ENCODE measurements at places on chromosomes 3 and 15. TPM values are rescaled to one million over a fixed set of nuclear protein-coding genes. Genes with fewer than 3 reads are reported as not detected.

GRCh38 chr3:117691526-117691925 is 981.9 kb downstream of the TUSC7 start:
- no peaks in the 10 kb centered on the region for H3K27me3 ChIP-seq
- H3K4me3 ChIP-seq: no peak overlapping the region
- no peak for DNase-seq
- no peaks in the 10 kb centered on the region for H3K36me3 ChIP-seq
- H3K4me1 ChIP-seq: no peaks in the 10 kb centered on the region

GRCh38 chr15:32918547-32918946 is 200.7 kb downstream of the GREM1 start:
- H3K27ac ChIP-seq: no peak overlapping the region
- DNase-seq: no peak
- H3K36me3 ChIP-seq: no peaks in the 10 kb centered on the region
- no peaks in the 10 kb centered on the region for H3K4me1 ChIP-seq

FBXO40 gene
- 0.18 TPM for total RNA-seq

MOBP gene
- total RNA-seq: not detected

- H3K36me3 ChIP-seq: no peaks in the 10 kb centered on the region
- H3K27me3 ChIP-seq: no peaks in the 10 kb centered on the region
- H3K4me1 ChIP-seq: no peaks in the 10 kb centered on the region
Observed at GRCh38 chr15:33710748-33711147, 257.5 kb upstream of the CHRM5 start.

GRCh38 chr3:122269045-122269444 is 56.0 kb upstream of the CSTA start:
- no peaks in the 10 kb centered on the region for H3K4me1 ChIP-seq
- no peaks in the 10 kb centered on the region for H3K36me3 ChIP-seq
- DNase-seq: no peak

DNA sequence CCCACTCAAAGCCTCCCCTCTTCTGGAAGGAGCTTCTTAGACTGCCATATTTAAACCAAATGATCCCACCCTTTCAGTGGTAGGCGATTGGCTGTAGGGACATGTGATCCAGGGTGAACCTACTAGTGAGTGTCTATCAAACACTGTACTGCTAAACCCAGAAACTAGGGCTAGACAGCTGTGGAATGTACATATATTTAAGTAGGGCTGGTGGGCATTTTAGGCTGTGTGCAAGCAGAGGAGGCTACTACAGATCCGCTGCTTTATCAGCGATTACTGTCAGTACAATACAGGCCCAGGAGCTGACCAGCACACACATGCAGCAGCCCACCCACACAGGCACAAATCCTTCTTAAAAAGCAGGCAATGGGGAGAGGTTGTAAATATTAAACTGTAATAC is 15.4 kb upstream of the LARP6 start:
- no peak overlapping the region for H3K4me3 ChIP-seq
- no peaks in the 10 kb centered on the region for H3K36me3 ChIP-seq
- no peaks in the 10 kb centered on the region for H3K27me3 ChIP-seq
- DNase-seq: no peak

GRCh38 chr15:44802336-44802735 is 66.0 kb downstream of the TRIM69 start:
- DNase-seq: no peak
- no peak overlapping the region for H3K27ac ChIP-seq
- H3K4me3 ChIP-seq: no peak overlapping the region
- H3K4me1 ChIP-seq: no peaks in the 10 kb centered on the region

DNA sequence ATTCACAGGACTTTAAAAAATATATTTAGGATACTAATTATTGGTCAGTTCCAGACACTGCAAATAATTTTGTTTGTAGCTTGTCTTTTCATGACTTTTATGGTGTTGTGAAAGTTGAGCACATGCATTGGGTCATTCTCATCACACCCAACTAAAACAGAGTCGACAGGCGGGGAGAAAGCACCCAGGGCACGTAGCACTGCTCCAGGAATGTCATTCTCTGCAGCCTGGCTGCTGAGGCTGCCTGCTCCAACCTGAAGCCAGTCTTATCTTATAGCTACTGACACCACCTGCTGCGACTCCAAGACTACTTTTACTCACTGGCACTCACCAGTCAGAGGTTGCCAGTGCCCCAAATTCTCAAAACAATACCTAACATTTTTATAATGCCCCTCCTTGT is 56.9 kb downstream of the ACAD9 start:
- H3K4me1 ChIP-seq: no peaks in the 10 kb centered on the region
- H3K27me3 ChIP-seq: no peaks in the 10 kb centered on the region
- H3K36me3 ChIP-seq: no peaks in the 10 kb centered on the region
- no peak overlapping the region for H3K4me3 ChIP-seq

DNA sequence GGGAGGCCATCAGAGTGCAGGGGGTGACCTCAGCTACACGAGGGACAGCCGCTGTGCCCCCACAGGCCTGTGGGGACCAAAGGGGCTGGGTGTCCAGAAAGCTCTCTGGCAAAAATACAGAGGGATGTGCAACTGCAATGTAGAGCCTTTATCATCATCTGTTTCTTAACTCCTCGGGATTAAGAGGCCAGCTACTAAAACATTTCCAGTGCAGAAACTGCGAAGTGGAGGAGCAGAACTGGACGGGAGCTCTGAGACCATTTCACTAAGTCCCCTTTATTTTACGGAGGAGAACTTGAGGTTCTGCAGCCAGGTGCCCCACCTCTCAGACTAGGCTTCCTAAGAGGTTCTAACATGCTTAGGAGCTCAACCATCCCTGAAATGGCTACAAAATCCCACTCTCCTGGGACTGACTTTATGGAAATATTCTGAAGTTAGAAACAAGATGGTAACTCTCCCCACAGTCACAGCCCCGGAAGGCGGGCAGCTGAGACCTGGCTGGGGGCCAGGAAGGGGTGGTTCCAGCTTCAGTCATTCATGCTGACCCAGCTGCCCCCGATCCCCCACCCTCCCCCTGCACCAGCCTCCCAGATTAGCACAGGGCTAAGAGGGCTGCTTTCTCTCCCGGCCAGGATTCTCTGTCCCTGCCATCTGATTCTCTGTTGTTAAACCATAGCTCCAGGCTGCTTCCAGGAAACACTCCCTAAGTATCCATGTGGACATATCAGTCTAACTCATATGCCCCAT is 40.3 kb downstream of the UMPS start:
- H3K27ac ChIP-seq: no peak overlapping the region
- H3K4me1 ChIP-seq: no peaks in the 10 kb centered on the region
- no peaks in the 10 kb centered on the region for H3K27me3 ChIP-seq
- no peak overlapping the region for H3K4me3 ChIP-seq
- no peaks in the 10 kb centered on the region for H3K36me3 ChIP-seq
- DNase-seq: no peak

PSTPIP1 gene
- 2.1 TPM for total RNA-seq

GRCh38 chr15:48541341-48542278 is 103.9 kb downstream of the FBN1 start:
- H3K4me1 ChIP-seq: no peaks in the 10 kb centered on the region
- no peak overlapping the region for H3K27ac ChIP-seq
- H3K27me3 ChIP-seq: no peaks in the 10 kb centered on the region
- no peak overlapping the region for H3K4me3 ChIP-seq

- H3K4me3 ChIP-seq: no peak overlapping the region
- H3K4me1 ChIP-seq: no peaks in the 10 kb centered on the region
- no peaks in the 10 kb centered on the region for H3K27me3 ChIP-seq
- H3K27ac ChIP-seq: no peak overlapping the region
- peak; percentile 6 for DNase-seq
- H3K36me3 ChIP-seq: no peaks in the 10 kb centered on the region
Observed at GRCh38 chr3:33636125-33636850, 81.8 kb downstream of the CLASP2 start.

PLA2G4D gene
- total RNA-seq: 1.5 TPM

- no peak for DNase-seq
- H3K27ac ChIP-seq: no peak overlapping the region
- H3K27me3 ChIP-seq: no peaks in the 10 kb centered on the region
- H3K4me3 ChIP-seq: no peak overlapping the region
Observed at GRCh38 chr3:16432714-16433113, 80.8 kb downstream of the RFTN1 start.

CNTN4 gene
- total RNA-seq: 1.5 TPM

CCR2 gene
- total RNA-seq: 1.0 TPM

- H3K4me1 ChIP-seq: no peaks in the 10 kb centered on the region
- no peaks in the 10 kb centered on the region for H3K27me3 ChIP-seq
- H3K36me3 ChIP-seq: no peaks in the 10 kb centered on the region
- H3K27ac ChIP-seq: no peak overlapping the region
Observed at GRCh38 chr15:94576889-94577533, 345.6 kb downstream of the MCTP2 start.

DNA sequence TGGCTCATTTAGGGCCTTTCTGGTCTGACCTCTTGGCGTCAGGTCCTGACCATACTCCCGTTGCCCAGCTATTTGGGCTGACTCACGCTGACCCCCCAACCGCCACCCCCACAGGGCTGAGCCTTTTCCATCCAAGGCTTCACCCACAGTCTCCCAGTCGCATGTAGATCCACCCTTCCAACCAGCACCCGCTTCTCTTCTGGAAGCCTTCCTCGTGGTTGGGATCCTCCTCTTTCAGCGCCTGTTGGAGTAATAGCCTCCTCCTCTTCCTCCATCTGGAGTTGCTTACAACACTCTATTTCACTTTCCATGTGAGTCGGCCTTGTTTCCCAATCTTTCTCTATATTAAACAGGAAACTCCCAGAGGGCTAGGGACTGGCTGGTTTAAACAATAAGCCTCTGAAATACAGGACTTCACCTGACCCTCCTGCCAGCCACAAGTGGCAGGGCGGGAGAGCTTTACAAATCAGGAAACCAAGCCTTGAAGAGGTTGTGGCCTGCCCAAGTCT is 2.1 kb upstream of the ALAS1 start:
- H3K27me3 ChIP-seq: no peaks in the 10 kb centered on the region
- peaks cover 7% of the 10 kb centered on the region for H3K4me1 ChIP-seq
- H3K27ac ChIP-seq: no peak overlapping the region
- no peak overlapping the region for H3K4me3 ChIP-seq
- DNase-seq: no peak
- H3K36me3 ChIP-seq: no peaks in the 10 kb centered on the region

DNA sequence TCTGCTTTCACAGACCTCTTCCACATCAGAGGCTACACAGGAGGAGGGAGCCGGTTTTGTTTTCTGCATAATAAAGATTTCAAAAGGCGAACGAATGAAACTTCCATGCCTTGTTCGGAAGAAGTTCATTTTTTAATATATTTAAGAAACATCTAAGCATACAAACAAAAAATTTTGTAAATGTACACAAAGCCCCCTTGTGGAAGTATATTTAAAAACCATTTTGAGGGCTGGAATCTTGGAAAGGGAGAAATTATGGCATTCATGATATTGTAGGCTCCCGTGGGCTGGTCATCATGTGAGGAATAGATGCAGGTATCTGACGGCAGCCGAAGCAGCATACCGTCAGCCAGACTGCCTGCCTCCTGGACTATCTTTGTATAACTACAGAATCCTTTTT is 90.4 kb downstream of the MECOM start:
- no peaks in the 10 kb centered on the region for H3K36me3 ChIP-seq
- H3K4me1 ChIP-seq: no peaks in the 10 kb centered on the region
- H3K27ac ChIP-seq: no peak overlapping the region

GRCh38 chr3:152196782-152197181 is 71.9 kb upstream of the MBNL1 start:
- H3K27ac ChIP-seq: no peak overlapping the region
- no peaks in the 10 kb centered on the region for H3K36me3 ChIP-seq
- no peak overlapping the region for H3K4me3 ChIP-seq
- no peak for DNase-seq
- H3K4me1 ChIP-seq: no peaks in the 10 kb centered on the region
- no peaks in the 10 kb centered on the region for H3K27me3 ChIP-seq

SLC9C1 gene
- total RNA-seq: not detected

GRCh38 chr3:110925798-110926197 is 145.8 kb upstream of the NECTIN3 start:
- no peaks in the 10 kb centered on the region for H3K4me1 ChIP-seq
- H3K27ac ChIP-seq: no peak overlapping the region

- H3K27me3 ChIP-seq: no peaks in the 10 kb centered on the region
- peak within 1 kb of the TSS; percentile 55 for H3K27ac ChIP-seq
- peak; percentile 20 for DNase-seq
- H3K4me1 ChIP-seq: no peaks in the 10 kb centered on the region
Observed at GRCh38 chr3:136818769-136819391, at the start of gene SLC35G2. SLC35G2 (plus strand) TSS chr3:136819126; CDS start chr3:136854461, 35,335 bp downstream.

- no peak for DNase-seq
- H3K4me3 ChIP-seq: no peak overlapping the region
- no peaks in the 10 kb centered on the region for H3K27me3 ChIP-seq
- no peaks in the 10 kb centered on the region for H3K36me3 ChIP-seq
- no peak overlapping the region for H3K27ac ChIP-seq
Observed at GRCh38 chr3:113057117-113057516, 66.3 kb downstream of the GTPBP8 start.

- DNase-seq: no peak
- no peaks in the 10 kb centered on the region for H3K27me3 ChIP-seq
- no peak overlapping the region for H3K4me3 ChIP-seq
Observed at GRCh38 chr15:60362321-60363086, 35.3 kb downstream of the ANXA2 start.

SH2D7 gene
- total RNA-seq: 0.28 TPM

- DNase-seq: no peak
- H3K4me3 ChIP-seq: no peak overlapping the region
- no peaks in the 10 kb centered on the region for H3K27me3 ChIP-seq
- no peaks in the 10 kb centered on the region for H3K36me3 ChIP-seq
Observed at GRCh38 chr3:8301977-8302735, 199.5 kb upstream of the LMCD1 start.

GRCh38 chr3:12868039-12869034 is 27.0 kb upstream of the RPL32 start:
- no peak overlapping the region for H3K27ac ChIP-seq
- no peak overlapping the region for H3K4me3 ChIP-seq
- no peaks in the 10 kb centered on the region for H3K36me3 ChIP-seq
- no peaks in the 10 kb centered on the region for H3K27me3 ChIP-seq
- no peaks in the 10 kb centered on the region for H3K4me1 ChIP-seq

DNA sequence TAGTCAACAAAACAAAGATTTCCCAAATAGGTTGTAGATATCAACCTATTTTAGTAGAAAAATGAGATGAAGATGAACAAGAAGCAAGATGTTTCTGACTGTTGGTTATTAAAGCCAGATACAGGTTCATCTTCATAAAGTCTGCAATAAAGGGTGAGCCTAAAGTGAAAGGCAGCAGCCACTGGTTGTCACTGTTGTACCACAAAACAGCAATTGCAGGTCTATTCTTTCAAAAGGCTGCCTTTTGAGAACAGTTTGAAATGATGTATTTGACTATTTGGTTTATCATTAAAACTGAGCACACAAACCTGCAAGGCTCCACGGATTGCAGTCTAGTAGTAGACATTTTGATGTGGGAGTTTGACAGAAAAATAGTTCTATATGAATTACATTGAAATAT is 543.4 kb downstream of the GBE1 start:
- DNase-seq: no peak
- H3K4me3 ChIP-seq: no peak overlapping the region
- H3K27ac ChIP-seq: no peak overlapping the region
- H3K27me3 ChIP-seq: no peaks in the 10 kb centered on the region
- H3K4me1 ChIP-seq: no peaks in the 10 kb centered on the region
- H3K36me3 ChIP-seq: no peaks in the 10 kb centered on the region

IL17RC gene
- total RNA-seq: 80.7 TPM

PIGZ gene
- 4.7 TPM for total RNA-seq

GRCh38 chr3:117144853-117145252 is 435.3 kb downstream of the TUSC7 start:
- no peaks in the 10 kb centered on the region for H3K36me3 ChIP-seq
- DNase-seq: no peak
- H3K4me3 ChIP-seq: no peak overlapping the region
- peaks cover 10% of the 10 kb centered on the region for H3K4me1 ChIP-seq

GRCh38 chr15:38810686-38811085 is 246.1 kb upstream of the RASGRP1 start:
- H3K4me3 ChIP-seq: no peak overlapping the region
- H3K36me3 ChIP-seq: no peaks in the 10 kb centered on the region
- H3K27me3 ChIP-seq: no peaks in the 10 kb centered on the region
- DNase-seq: no peak

GRCh38 chr3:104785947-104786346 is 580.8 kb upstream of the ALCAM start:
- H3K27me3 ChIP-seq: no peaks in the 10 kb centered on the region
- no peak for DNase-seq
- no peaks in the 10 kb centered on the region for H3K4me1 ChIP-seq
- no peaks in the 10 kb centered on the region for H3K36me3 ChIP-seq
- H3K4me3 ChIP-seq: no peak overlapping the region
